ENCODE measurements at places on chromosomes 3 and 15. TPM values are rescaled to one million over a fixed set of nuclear protein-coding genes. Genes with fewer than 3 reads are reported as not detected.

Gene GRAMD1C
- 2.4 TPM for total RNA-seq

Gene AADACL2
- total RNA-seq, result not detected

Gene GOLGA8Q
- total RNA-seq, result 0.65 TPM

Gene TRA2B
- 44.2 TPM for total RNA-seq

Gene INKA1
- 3.1 TPM for total RNA-seq

Gene BDH1
- total RNA-seq, result 43.1 TPM

Gene THPO
- 0.35 TPM for total RNA-seq

Gene UPK1B
- total RNA-seq, result 0.11 TPM
